ENCODE measurements at places on chromosomes 13 and 19.

- DNase-seq: no peak
Observed at GRCh38 chr13:73872397-73872796, 261.8 kb downstream of the KLF12 start.

DNA sequence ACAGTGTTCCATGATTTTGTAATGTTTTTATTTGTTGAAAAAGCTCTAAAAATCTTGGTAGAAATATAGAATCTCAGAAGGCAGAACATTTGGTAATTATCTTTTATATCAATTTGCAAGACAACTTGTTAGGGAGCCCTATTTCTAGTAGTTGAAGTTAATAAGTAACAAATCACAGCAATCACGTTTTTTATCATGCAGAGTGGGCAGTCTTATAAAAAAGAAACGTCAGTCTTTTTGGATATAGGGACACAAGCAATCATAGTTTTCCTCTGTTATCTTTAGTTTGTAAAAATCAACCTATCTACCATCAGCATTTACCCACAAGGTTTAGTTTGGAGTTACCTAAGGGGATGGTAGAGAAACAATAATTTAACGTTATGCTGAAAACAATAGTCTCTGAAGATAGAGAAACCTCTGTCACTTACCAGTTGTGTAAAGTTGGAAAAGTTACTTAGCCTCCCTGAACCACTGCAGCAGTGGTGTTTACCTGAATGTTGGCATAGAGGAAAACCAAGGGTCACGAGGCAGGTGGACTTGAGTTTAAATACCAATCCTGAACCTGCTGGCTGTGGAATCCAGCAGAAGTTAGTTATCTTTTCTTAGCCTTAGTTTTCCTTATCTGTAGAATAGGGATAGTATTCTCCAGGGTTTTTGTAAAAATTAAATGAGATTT lies 192.8 kb downstream of the GGACT start:
- DNase-seq: no peak

- no peak for DNase-seq
Observed at GRCh38 chr19:6479836-6480398, 1.7 kb downstream of the DENND1C start.

DNA sequence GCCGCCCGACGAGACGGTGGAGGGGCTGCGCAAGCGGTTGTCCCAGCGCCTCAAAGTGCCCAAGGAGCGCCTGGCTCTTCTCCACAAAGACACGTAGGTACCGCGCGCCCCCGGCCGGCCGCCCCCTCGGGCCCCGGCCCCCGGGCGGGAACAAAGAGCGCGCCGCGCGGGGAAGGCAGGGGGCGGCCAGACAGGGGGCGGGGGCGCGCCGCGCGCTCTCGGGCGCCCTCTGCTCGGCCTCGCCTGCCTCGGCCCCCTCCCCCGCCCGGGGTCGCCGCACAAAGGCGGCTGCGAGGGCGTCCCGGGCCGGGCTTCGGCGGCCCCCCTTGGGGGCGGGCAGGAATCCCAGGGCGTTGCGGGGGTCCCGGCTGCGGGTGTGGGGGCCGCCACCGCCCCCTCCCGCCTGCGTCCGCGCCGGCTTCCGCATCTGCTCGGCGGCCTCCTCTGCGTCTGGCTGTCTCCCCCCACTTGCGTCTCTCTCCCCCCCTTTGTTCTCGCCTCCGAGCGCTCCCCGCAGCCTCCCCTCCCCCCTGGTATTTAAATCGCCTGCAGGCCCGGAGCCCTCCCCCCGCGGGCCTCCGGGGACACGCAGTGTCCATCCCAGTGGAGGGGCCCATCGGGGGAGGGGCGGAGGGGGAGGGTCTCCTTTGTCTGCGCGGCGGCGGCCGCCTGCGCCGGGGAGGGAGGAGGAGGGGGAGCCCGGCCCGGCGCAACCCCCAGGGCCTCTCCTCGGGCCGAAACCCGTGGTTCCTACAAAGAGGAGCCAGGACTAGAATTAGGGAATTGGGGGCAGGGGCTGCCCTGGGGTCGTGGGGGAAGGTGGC lies 2.3 kb downstream of the MIDN start:
- no peak for DNase-seq

- no peak for DNase-seq
Observed at GRCh38 chr19:46571495-46571894, 29.6 kb upstream of the CALM3 start.

- no peak for DNase-seq
Observed at GRCh38 chr13:30119476-30119875, 187.9 kb downstream of the KATNAL1 start.

- no peak for DNase-seq
Observed at GRCh38 chr19:2015608-2015950, at the start of gene BTBD2. BTBD2 (minus strand) TSS chr19:2015714; CDS start chr19:2015703, 11 bp downstream.

DNA sequence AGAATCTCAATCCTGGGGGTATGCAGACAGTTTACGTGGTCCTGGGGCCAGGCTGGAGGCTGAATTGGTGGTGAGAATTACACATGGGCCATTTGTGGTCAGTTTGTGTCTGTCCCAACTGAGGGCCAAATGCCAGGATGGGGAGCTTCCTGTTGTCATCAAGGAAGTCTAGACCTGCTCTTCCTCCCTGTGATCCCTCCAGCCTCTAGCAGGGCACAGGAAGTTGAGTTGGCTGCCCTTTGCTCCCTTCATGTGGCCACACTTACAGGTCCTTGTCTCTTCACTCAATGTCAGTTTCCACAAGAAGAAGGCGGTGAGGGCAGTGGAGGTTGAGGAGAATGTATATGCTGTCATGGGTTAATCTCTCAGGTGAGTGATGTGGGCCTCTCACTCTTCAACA lies 30.1 kb downstream of the SIGLEC7 start:
- DNase-seq: no peak

Data from coronary artery (tissue), 2 donors.